ENCODE measurements at places on chromosomes 13 and 19.

- no peak for DNase-seq
Observed at GRCh38 chr13:41496420-41497234, 39.3 kb downstream of the RGCC start.

DNA sequence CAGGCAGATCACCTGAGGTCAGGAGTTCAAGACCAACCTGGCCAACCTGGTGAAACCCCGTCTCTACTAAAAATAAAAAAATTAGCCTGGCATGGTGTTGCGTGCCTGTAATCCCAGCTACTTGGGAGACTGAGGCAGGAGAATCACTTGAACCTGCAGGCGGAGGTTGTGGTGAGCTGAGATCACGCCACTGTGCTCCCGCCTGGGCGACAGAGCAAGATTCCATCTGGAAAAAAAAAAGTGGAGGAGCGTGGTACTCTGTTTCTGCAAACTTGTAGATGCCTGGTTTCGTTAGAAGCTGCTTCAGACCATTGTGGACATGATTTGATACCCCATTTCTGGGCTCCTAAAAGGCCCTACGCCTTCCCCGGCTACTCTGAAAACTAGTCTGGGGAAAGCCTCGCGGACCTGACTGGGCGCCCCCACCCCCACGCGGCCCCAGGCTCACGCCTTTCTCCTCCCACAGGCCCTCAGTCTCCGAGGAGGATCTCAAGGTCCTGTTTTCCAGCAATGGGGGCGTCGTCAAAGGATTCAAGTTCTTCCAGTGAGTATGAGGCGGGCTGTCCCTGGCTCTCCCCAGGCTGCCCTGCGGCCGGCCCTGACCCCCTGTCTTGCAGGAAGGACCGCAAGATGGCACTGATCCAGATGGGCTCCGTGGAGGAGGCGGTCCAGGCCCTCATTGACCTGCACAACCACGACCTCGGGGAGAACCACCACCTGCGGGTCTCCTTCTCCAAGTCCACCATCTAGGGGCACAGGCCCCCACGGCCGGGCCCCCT is 11.5 kb downstream of the PLPPR3 start:
- no peak for DNase-seq

- no peak for DNase-seq
Observed at GRCh38 chr13:29763436-29764180, 86.8 kb downstream of the UBL3 start.

DNA sequence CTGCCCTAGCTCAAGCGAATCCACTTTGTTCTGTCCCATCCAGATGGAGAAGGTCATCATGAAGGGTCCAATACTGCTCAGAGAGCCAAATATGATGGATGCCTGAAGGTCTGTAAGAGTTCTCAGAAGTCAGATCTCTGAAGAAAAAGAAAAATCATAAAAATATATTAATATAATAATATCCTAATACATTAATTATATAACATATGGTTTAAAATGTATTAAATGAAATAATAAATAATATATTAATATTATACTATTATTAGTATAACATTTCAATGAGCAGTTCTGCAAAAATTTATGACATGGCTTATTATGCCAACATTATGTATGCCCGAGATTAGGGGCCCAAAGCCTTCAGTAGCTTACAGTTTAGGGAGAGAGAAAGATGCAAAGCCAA is 78.2 kb upstream of the GPR12 start:
- DNase-seq: no peak

- DNase-seq: no peak
Observed at GRCh38 chr13:26989957-26990713, 181.5 kb downstream of the USP12 start.

DNA sequence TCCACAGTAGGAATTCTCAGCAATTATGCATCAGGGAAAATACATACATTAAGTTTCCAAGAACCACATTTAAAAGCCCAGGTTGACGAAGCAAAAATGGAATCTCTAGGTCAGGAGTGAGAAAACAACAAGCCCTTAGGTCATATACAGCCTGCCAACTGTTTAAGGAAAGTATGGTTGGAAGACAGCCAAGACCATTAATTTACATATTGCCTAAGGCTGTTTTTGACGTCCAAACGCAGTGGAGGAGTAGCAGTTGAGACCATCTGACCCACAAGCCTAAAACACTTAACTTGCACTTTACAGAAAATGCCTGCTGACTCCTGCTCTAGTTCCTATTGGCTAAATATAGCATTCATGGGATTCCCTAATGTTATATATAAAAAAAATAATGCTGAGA is 299.0 kb downstream of the ITGBL1 start:
- peak; percentile 54 for DNase-seq

GRCh38 chr13:51562011-51562671 is 22.1 kb upstream of the WDFY2 start:
- DNase-seq: peak; percentile 73

GRCh38 chr13:27923794-27924528 is 4.2 kb downstream of the PDX1 start:
- DNase-seq: no peak

GRCh38 chr13:73370066-73370465 is 311.3 kb downstream of the KLF5 start:
- no peak for DNase-seq

GRCh38 chr13:94886191-94886590 is 173.8 kb upstream of the SOX21 start:
- DNase-seq: no peak

- peak; percentile 46 for DNase-seq
Observed at GRCh38 chr13:76851961-76852360, 34.2 kb downstream of the KCTD12 start.

GRCh38 chr13:23567906-23568460 is 2.2 kb upstream of the TNFRSF19 start:
- DNase-seq: no peak

DNA sequence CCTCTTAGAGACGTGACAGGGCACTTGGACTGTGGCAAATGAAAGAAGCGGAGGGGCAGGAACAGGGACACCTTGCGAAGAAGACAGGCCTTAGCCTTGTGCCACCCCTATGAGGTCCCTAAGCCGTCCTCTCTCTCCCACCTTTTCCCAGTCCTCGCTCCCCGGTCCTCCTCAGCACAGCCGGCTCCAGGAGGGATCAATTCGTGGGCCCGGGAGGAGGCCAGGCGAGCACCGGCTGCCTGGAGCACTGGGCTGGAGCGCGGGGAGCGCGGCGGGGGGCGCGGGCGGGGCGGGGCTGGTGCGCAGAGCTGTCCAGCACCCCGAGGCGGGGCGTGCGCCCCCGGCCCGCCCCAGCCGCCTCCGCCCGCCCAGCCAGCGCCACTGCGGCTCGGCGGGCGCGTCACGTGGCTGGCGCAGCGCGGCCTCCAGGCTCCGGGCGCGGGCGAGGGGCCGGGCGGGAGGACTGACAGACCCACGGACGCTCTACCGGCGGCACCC is at the start of gene LRP3:
Gene LRP3 (plus strand): TSS at position 466 of the 498 bp plus-strand sequence. CDS start 456 bp downstream, outside the sequence.
- DNase-seq: peak; percentile 65

GRCh38 chr13:37616131-37616530 is 17.6 kb upstream of the POSTN start:
- DNase-seq: no peak

DNA sequence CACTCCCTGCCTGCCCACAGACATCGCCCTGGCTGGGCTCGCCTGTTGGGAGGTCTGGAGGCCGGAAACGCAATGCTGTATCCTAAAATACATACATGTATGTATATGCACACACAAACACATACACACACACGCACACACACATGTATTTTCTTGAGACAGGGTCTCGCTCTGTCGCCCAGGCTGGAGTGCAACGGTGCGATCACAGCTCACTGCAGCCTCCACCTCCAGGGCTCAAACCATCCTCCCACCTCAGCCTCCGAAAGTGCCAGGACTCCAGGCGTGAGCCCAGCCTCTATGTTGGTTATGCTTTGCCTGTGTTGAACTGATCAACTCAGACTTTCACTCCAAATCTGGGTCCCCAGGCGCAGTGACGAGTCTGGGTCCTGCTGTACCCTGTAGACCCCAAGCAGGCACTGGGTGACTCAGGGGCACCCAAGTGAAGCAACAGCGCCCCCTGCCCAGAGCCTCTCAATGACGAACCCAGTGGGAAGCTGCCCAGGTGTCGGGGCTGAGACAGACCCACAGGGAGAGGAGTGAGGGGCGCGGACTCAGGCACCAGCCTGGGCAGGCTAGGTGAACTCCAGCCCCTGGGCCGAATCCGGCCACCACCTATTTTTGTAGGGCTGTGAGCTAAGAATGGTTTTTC is 27.4 kb upstream of the CACTIN start:
- no peak for DNase-seq

- peak; percentile 90 for DNase-seq
Observed at GRCh38 chr19:38852231-38853044, 2.7 kb upstream of the HNRNPL start.

DNA sequence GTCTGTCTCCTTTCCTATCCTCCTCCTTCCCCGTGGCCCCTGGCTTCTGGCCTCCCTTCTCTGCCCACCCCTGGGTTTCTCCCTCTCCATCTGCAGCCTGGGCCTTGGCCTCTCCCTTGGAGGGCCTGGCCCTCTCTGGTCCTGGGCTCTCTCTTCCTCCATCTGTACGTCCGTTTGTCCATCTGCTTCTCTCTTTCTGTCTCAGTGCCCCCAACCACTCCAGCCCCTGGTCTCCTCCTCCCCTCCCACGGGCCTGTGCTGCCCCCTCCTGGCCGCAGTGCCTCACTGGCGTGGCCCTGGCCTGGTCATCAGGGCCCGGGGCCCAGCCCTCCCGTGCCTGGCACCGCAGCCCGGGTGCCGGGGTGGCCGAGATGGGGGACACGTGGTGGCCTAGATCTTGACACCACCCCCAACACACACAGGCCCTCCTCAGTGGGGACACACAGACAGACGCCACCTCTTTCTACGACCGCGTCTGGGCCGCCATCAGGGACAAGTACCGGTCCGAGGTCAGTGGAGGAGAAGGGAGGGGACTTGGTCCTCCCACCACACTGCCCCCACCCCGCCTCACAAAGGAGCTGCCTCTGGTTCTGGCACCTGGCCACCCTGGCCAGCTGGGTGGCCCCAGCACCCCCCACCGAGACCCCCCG is 11.3 kb downstream of the PRKCSH start:
- peak; percentile 65 for DNase-seq

- no peak for DNase-seq
Observed at GRCh38 chr13:33860526-33860925, 42.6 kb downstream of the RFC3 start.

DNA sequence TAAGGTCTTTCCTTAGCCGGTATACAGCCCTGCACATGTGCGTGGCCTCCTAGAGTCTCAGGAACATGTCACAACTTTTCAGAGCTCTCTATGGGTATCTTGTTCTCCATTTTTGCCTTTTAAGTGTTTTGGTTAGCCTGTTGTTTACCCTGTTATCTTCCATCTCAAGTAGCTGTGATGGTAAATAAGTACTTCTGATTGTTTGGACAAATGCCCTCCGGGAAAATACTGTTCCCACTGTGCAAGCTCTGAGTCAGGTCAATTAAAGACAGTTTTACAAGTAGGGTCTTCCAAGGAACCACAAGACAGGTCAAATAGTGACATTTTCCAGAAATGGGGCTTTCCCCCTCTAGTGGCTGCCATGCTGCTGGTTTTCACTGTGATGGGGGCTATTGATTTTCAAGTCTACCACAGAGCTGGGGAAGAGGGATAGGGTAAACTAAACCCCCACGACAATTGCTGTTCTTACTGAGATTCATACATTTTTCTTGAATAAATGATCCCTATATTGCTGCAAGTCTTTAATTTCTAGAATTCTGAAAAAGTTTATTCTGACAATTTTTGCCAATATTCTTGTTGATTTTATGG is 109.5 kb downstream of the TM9SF2 start:
- no peak for DNase-seq

DNA sequence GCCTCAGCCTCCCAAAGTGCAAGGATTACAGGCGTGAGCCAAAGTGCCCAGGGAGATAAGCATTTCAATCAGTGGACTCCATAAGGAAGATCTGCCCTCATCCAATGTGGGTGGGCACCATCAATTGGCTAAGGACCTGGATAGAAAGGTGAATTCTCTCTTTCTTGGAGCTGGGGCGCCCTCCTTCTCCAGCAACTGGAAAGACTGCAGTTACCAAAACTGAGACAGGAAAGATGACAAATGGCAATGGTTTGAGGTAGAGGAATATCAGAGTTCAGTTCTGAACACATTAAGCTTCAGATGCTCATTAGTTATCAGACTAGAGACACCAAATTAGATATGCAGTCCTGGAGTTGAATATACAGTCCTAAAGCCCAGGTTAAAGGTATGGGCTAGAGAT is 10.5 kb upstream of the ELF1 start:
- no peak for DNase-seq

GRCh38 chr13:52009946-52010345 is 1.3 kb downstream of the ATP7B start:
- DNase-seq: no peak

DNA sequence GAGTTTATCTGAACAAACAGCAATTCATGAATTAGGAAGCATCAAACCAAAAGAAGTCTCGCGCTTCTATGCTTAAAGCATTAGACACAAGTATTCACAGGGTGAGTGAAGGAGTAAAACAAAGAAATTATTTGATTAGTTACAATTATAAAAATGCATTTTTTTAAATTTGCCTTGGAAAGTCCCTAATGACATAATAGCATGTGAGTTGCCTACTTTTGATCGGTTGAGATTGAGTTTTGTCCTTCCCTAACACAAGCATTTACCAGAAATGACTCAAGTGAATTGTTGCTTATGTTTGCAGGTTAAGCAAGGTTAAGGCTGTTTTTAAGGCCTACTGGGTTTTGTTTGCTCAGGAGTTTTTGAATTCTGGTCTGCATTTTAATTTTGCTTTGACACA is 389 bp upstream of the ZNF649 start:
- no peak for DNase-seq

- DNase-seq: no peak
Observed at GRCh38 chr13:76685938-76686337, 200.3 kb downstream of the KCTD12 start.

- no peak for DNase-seq
Observed at GRCh38 chr13:25372284-25373081, 709 bp downstream of the ATP8A2 start.

DNA sequence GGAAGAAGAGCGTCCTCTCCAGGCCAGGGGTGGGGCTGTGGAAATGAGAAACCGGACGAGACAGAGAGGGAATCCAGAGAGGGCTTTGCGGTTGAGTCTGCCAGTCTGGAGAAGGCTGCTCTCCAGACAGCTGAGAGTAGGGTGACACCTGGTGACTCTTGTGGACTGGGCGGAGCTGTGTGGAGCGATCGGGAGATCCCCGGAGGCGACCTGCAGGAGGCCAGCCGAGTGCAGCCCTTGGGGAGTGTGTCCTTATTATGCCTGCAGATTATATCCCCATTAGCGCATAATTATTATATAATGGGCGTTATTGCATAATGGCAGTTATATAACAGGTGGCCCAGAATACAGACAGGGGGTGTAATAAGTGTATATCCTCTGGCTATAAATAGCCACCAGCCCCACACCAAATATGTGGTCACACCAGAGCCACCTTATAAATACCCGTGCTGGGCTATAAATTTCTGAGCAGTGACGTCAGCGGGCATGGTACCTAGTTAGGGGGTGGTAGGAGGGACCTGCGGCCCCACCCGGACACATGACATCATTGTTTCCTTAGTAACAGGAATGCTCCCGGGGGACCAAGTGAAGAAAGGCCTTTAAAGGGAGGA is 41.2 kb downstream of the NFIX start:
- no peak for DNase-seq

Data from suppressor macrophage treated with lipopolysaccharide for 1 hour (primary cell).